M059J (cell line): ENCODE measurements at places on chromosomes 7 and 10. TPM values are rescaled to one million over a fixed set of nuclear protein-coding genes. Genes with fewer than 3 reads are reported as not detected.

SFMBT2 gene
- 2.0 and 4.6 TPM in 2 replicates for total RNA-seq

HMX2 gene
- 0.07 and 0.96 TPM in 2 replicates for total RNA-seq

ZNF3 gene
- 23.6 and 25.4 TPM in 2 replicates for total RNA-seq

SFTPA1 gene
- total RNA-seq = not detected in 2 replicates

LDB3 gene
- 0.05 TPM in 2 replicates for total RNA-seq

- no peak for DNase-seq
Observed at GRCh38 chr10:60433684-60434083, 44.0 kb upstream of the ANK3 start.

DNA sequence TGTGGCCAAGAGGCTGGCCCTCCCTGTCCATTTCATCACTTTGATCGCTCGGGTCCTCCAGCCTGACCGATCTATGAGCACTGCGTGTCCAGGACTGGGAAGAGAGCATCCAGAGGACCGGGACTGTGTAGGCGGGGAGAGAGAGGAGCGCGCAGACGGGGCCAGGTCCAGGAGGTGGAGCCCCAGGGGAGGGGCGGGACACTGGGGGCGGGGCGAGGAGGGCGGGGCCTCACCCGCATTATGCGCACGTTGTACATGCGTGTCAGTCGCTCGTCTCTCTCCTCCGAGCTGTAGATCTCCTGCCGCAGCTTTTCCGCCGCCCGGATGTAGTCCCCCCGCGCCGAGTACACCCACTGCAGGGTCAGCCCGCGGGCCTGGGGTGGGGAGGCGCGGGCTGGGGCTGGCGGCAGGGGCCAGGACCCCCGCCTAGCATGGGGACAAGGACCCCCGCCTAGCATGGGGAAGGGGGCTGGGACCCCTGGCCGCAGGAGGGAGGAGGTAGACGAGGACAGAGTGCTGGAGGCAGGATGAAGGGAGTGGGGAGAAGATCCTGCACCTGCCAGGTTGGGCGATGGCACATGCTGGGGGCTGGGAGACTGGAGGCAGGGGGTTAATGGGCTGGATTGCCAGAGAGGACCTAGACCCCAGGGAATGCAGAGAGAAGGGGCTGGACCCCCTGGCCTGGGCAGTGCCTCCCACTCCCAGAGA lies 14.3 kb downstream of the MOSPD3 start:
- DNase-seq = peak; percentile 21

- no peak for DNase-seq
Observed at GRCh38 chr10:122490268-122490667, 28.9 kb downstream of the HTRA1 start.

- no peak for DNase-seq
Observed at GRCh38 chr10:84478151-84478550, 149.8 kb downstream of the CCSER2 start.

- no peak for DNase-seq
Observed at GRCh38 chr10:13950543-13950939, 363.8 kb downstream of the PRPF18 start.

- peak; percentile 93 for DNase-seq
Observed at GRCh38 chr7:127865466-127865865, 165.8 kb downstream of the LRRC4 start.

DNA sequence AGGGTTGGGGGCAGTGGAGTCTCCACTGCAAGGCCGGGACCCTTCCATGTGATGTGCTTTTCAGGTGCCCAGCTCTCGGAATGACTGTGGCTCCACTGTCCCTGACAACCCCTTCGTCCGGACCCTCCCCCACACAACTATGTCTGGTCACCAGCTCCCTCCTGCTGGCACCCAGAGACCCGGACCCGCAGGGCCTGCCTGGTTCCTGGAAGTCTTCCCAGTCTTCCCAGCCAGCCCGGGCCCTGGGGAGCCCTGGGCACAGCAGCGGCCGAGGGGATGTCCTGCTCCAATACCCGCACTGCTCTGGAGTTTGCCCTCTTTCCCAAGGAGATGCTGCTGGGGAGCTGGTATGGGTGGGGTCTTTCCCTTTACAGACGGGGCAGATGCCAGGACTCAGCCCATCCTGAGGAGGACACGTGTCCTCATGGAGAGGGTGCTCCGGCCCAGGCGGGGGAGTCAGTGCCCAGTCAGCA lies 5.5 kb downstream of the ATP6V0E2 start:
- no peak for DNase-seq

DNA sequence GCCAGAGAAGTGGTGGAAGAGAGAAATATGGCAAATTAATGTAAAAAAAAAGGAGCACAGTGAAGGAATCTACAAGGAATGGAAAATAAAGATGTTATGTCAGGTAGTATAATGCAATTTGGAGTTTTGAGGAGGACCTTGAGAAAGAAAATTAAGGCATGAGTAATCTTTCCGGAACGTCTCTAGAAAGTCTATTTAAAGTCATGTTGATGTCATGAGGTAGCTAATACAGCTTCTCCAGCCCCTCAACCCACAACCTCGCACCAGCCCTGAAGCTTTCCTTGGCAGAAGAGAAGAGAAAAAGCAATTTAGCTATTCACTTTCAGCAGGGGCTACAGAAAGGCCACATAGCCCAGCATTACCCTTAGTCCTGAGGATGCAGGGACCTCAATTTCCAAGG lies 22.5 kb downstream of the TRDMT1 start:
- peak; percentile 62 for DNase-seq

DNA sequence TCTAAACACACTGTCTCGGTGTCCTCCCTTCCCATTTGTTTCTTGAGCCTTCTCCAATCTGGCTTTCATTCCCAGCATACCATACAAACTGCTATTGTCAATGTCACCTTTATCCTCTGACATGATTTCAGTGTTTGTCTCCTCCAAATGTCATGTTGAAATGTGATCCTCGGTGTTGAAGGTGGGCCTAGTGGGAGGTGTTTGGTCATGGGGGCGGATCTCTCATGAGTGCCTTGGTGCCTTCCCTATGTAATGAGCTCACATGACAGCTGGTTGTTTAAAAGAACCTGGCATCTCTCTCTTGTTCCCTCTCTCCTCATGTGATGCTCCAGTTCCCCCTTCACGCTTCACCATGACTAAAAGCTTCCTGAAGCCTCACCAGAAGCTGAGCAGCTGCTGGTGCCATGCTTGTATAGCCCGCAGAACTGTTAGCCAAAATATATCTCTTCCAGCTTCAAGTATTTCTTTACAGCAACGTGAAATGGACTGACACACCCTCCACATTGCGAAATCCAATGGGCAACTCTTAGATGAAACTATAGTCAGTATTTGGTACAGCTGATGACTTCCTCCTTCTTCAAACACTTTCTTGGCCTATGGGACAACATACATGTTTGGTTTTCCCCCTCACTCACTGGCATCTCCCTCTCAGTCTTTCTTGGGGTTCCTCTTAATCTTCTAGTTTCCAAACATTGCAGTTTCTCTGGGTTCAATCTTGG lies 27.8 kb downstream of the RNLS start:
- DNase-seq = no peak

GRCh38 chr10:30348378-30348776 lies 701 bp downstream of the MTPAP start:
- DNase-seq = no peak

GRCh38 chr10:100109670-100110069 lies 28.0 kb upstream of the CPN1 start:
- DNase-seq = peak; percentile 15

DNA sequence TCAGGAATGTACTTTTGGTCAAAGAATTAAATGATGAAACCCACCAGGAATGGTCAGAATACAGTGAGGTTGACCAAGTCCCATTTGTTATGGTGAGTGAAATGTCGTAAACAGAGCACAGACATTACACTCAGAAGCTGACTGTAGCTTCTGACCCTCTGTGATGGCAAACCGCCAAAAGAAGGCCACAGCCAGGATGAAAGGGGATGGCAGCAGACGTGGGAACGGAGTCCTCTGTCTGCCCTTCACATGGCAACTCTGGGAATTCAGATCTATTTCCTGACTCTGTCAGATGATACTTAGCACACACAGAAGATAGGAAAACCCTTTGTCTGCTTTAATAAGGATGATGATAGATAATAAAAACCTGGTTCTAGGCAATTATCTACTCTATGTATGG lies 757.1 kb downstream of the SORCS3 start:
- peak; percentile 2 for DNase-seq

- DNase-seq = peak; percentile 32
Observed at GRCh38 chr7:14902589-14903067, at the start of gene DGKB. DGKB (minus strand) TSS chr7:14902751.

DNA sequence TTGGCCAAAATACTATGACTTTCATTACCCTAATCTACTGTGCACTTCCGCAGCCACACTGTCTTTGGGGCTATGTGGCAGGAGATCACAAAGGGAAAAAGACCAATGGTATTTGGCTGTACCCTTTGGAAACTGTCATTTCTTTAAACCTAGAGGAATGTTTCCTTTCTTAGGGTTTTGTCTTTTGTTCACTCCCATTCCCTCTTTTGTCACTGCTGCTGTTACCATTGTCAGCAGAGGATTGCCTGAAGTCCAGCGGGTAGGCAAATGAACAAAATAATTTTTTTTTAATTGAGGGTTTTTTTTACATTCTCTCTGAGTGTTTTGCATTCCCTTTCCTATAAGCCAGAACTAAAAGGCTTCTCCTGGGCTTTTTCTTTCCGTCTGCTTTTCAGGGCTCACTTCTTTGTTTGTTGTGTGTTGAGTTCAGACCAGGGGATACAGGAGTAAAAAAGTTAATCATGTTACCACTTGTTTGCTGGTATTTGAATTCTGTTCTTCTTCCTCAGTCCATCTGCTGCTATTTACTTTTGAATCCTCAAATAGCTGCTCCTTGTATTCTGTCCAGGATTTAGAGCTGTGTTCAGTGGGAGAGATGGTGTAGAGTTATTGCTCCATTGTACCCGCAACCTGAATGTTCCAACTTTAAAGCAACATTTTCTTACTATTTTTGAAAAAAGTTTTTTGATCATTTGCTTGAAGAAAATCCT lies 374.6 kb downstream of the SUGCT start:
- DNase-seq = no peak

- DNase-seq = peak; percentile 76
Observed at GRCh38 chr7:81469869-81470723, 299.8 kb downstream of the HGF start.

DNA sequence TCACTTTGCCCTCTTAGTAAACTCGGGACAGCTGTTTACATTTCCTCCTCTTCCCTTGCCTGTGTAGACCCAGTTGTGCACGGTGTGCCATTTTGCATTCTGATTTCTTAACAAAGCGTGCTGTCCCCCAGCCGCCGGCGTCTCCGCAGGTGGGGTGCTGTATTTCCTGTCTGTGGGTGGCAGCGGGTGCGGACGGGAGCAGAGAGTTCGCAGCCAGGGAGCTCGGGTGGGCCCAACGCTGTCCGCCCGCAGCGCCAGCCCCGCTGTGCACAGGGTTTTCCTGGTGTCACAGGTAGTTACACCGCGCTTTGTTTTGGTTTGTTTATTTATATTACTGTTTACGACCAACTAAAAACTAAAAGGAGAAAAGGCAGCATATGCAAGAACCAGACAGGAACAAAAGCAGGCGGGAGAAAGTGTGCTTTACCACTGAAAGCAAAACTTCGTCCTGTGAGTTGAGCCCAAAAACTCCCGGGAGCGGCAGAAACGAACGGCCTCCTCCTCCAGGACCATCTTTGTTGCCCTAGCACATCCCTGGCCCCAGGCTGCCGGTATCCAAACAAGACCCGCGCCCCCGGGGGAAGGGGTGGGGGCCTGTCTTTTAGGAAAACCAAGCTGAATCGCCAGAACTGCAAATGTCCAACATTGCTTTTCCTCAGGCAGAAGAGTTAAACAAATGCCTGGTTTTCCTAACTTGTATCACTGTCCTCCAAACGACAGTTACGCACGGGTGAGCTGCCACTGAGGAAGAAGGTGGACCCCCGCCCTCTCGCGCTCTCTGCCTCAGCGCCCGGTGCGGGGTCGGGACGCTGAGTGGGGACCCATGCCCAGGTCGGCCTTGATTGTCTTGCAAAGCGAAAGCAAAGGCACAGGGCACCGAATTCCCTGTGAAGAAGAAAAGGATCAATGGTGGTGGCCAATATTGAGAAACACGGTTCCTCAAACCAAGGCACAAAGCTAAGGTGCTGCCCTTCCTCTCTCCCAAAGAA lies 45.9 kb upstream of the DRGX start:
- no peak for DNase-seq

DNA sequence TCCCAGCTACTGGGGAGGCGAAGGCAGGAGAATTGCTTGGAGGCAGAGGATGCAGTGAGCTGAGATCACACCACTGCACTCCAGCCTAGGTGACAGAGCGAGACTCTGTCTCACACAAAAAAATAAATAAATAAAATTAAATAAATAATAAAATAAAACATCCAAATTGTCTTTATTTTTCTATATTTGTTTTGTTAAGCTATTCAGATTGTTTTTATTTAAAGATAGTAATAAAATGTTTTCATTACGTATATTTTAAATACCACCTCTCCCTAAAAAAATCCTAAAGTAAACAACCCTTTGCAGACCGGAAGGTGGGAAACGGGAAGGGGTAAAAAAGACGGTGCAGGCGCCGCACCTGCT lies 70.7 kb upstream of the TNRC18 start:
- no peak for DNase-seq

DNA sequence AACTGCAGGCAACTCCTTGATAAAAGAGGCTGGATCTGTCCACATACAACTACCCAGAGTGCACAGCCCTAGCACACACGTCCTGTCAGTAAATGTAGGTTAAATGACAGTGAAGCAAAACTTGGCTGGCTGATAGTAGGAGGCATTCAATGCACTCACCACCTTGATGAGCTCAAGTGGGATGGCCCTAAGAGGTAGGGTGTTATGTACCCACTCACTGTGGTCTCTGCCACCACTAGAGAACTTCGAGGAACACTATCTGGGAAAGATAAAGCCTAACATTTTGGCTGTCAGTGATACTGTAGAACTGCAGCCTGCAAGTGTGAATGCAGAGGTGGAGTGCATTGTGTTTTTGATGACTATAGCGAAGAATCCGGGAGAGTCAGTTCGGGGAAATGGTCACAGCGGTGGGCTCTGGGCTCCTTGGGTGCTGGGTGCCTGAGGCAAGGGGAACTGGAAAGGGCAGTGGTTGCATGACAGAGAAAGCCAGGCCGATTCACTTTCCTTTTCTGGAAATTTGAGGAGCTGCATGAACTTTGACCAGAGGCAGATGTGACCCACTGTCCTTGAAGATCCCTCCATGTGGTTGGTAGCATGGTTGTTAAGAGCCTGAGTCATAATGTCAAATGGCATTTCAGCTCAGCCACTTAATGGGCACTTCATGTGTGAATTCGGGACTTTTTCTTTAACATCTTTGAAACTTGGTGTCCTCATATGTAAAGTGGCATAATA lies 93.1 kb upstream of the ZPBP start:
- DNase-seq = no peak

DNA sequence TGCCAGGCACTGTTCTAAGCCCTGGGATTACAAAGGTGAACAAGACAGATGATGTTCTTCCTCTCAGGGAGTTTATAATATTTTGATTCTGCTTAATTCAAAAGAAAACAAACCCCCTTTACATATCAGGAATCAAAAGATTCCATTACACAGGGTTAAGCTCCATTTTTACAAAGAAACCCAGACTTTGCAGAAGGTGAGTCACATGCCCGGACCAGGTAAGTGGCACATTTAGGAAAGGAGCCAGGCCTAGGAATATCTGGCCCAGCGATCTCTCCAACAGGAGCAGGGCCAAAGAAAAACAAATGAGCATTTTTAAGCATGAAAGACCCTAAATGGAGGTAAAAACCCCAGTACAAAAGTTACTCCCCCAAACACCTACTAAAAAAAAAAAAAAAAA lies 1.1 kb downstream of the STN1 start:
- DNase-seq = peak; percentile 13
